ENCODE measurements at places on chromosomes 2 and 18.

GRCh38 chr18:77993188-77993981, 743.7 kb downstream of the GALR1 start:
- DNase-seq = no peak

DNA sequence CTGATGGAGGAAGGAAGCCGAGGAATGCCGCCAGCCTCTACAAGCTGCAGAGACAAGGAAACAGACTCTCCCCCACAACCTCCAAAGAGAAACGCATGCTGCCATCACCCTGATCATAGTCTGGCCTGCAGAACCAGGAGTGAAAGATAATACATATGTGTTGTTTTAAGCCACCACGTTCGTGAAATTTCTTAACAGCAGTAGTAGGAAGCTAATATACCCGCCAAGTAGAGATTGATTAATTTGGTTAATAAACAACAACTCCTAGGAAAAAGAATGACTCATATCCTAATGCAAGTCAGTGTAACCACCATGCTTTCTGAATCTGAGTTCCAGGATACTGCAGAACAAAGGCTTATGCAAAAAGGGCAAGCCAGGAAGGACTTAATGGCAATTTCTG, 36.6 kb downstream of the LONRF2 start:
- no peak for DNase-seq

DNA sequence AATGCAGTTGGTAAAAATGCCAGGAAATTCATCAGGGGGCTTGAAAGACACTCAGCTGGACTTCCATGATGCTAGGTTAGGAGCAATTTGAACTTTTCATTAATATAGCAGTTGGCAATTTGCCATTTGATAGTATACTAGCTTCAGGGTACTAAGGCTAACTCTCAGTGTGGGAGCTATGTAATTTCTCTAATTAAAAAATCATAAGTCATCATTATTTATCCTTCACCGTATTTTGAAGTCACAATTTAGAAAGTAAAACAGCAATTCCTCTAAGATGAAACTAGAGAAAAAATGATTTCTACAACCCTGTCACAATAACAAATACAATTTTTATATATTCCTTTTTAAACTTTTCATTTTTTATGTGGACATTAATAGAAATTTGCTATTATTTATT, 190.8 kb downstream of the GPD2 start:
- no peak for DNase-seq

- no peak for DNase-seq
Measured at GRCh38 chr2:178223806-178224205, 29.5 kb downstream of the OSBPL6 start.
